Activated naive CD4-positive, alpha-beta T cell treated with anti-CD3 and anti-CD28 coated beads, Interleukin-2, amount 50 U/mL, for 72 hours (primary cell): ENCODE measurements at places on chromosomes 6 and 20.

DNA sequence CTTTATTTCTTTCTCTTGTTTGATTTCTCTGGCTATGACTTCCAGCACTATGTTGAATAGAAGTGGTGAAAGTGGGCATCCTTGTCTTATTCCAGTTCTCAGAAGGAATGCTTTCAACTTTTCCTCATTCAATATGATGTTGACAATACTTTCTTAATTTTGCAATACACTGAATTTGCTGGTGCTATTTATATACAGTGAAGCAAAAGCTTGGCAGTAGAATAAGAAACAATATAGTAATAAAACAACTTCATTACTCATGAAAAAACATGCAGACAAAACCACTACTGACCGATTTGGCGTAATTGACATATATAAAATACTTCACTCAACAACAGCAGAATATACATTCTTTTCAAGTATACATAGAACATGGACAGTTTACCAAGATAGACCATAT is 96.4 kb downstream of the CFAP61 start:
- DNase-seq, result no peak

DNA sequence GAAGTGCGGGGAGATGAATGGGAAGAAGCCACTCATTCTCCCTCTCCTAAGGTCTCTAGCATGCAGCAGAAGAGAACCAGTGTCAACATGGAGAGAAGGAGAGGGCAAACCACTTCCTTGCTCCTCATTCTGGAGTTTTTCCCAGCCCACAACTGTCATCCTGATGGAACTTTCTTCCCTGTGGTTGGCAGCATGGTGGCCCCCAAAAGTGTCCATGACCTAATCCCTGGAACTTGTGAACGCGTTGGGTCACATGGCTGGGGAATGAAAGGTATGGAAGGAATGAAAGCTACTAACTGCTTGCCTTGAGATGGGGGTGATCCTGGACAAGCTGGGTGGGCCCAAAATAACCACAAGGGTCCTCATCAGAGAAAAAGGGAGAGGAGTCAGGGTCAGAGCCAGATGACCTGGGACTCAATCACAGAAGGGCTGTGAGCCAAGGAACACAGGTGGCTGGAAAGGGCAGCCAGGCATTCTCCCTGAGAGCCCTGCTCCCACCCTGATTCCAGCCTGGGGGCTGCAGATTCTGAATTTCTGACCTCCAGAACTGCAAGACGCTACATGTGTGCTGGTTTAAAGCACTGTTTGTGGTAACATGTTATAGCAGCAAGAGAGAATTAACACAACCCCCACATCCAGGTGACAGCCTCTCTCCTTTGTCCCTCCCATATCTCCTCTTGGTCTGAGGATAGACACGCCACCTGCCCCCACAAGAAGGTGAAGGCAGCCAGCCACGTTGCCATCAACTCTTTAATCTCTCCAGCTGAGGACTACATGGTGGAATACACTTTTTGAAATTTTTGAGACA is 63.2 kb downstream of the PYGB start:
- DNase-seq, result no peak

DNA sequence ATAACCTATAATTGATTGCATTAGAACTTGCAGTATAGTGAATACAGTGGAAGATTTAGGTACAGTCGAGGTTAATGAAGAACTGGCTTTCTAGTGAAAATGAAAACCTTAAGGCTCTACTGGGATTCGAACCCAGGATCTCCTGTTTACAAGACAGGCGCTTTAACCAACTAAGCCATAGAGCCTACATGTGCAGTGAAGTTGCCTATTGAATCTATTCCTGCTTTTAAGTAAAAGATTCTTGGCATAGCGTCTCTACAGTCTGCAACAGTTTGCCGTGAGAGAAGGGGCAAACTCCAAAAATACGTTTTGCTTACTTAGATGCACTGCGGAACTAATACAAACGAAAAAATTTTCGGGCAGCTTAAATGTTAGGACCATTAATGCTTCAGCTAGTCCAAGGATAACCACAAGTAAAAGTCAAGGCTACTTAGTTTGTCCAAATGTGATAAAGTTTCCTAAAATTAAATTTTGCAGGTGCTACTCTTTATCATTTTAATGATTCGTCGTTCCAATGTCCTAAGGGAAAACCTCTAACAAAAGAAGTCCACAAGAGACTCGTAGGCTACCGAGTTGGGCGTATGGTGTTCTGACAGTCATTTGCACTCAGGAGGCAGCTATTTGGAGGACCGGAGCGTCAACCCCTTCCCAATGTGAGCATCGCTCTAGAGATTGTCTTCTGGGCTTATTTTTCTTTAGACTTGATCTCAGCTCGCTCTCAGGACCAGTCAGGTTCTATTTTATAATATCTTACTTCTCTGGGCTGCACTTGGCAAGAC is 31.3 kb upstream of the ZSCAN23 start:
- no peak for DNase-seq

DNA sequence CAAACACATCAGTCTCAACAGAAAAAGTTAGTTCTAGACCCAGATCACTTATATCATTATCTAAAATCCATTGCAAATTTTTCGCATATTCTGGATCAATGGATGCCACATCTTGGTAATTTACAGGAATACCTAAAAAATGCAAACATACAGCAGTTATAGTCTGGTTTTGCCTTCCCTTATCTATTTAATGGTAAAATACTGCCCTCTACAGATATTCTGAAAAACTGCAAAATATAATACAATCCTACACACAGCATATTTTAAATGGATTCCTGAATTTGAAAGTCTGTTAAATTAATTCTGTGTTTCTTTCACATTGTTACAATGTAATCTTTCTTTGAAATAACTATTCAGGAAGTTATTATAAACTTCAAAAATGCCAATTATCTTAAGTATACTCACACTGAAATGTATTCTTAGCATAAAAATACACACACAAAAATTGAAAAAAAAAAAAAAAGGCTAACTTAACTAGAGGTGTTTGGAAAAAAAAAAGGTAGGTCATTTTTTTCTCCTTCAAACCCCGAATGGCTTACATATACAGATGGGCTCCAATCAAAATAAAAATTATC is 88.4 kb downstream of the HACE1 start:
- no peak for DNase-seq

- no peak for DNase-seq
Measured at GRCh38 chr20:3710703-3711483, 1.5 kb downstream of the SIGLEC1 start.

DNA sequence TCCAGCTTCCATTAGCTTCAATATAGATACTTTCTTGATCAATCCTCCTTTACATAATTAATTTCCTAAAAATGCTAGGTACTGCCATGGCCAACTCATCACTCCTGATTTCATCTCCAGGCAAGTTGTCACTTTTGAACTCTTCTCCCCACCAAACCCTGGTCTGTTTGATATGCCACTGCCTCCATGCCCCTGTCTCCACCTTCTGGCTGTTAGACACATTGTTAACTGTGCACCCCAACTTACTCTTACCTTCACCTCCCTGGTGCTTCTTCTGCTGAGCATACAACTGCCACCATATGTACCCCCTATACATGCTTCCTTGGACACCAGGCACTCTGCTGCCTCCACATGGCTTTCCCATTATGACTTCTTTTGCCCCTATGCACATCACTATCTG is 21.9 kb upstream of the AIG1 start:
- DNase-seq, result no peak

- DNase-seq, result no peak
Measured at GRCh38 chr6:161166677-161167076, 107.2 kb downstream of the AGPAT4 start.
